ENCODE measurements at places on chromosomes 16 and 17.

- no peak for DNase-seq
These were observed 39.9 kb downstream of the DHRS7B start for GRCh38 chr17:21166595-21167210.

GRCh38 chr17:59010026-59010425 lies 96.7 kb downstream of the TRIM37 start:
- DNase-seq = no peak

- DNase-seq = no peak
These were observed 71.1 kb downstream of the WWOX start for GRCh38 chr16:78170494-78170933.

GRCh38 chr16:15703029-15703736 lies 53.1 kb downstream of the NDE1 start:
- no peak for DNase-seq

- DNase-seq = no peak
These were observed 517.3 kb upstream of the ZFHX3 start for GRCh38 chr16:73565263-73565662.

- no peak for DNase-seq
These were observed 161.0 kb upstream of the PMFBP1 start for GRCh38 chr16:72332926-72333325.

- peak; percentile 24 for DNase-seq
These were observed 18.7 kb upstream of the RFFL start for GRCh38 chr17:35082073-35082657.

DNA sequence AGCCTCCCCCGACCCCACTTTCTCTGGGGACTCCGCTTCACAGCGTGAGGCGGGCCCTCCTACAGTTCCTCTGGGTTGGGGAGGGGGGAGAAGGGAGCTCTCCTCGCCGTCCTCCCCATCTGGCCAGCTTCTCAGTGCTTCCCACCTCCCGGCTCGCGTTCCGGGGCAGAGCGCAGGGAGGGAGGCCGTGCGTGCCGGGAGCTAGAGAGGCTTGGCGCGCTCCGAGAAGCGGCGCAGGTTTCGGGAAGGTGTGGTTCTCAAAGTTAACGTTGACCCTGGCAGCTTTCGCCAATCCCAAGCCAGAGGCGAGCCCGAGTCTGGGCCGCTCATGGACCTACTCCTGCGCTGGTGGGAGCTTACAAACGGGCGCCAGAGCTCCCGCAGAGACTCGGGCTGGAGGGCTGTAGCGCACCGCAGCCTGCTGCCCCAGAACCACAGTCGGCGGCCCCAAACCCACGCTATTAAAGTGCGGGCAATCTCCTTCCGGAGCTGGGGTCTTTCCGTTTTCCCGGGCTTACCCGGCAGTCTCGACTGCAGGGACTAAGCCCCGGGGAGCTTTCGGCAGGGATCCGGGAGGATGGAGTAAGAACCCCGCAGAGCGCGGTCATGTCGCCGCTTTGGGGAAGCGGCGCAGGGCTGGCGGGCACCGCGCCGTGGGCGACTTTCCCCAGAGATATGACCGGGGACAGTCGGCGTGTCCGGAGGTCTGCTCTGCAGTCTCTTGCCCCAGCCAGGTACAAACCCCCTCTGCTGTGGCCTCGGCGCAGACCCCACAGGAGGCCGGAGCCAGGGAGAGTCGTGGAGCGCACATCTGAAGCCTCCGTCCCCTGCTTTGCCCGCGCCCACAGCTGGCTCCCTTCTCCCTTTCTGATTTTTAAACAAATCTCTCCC lies 787 bp downstream of the CDH11 start:
- no peak for DNase-seq

DNA sequence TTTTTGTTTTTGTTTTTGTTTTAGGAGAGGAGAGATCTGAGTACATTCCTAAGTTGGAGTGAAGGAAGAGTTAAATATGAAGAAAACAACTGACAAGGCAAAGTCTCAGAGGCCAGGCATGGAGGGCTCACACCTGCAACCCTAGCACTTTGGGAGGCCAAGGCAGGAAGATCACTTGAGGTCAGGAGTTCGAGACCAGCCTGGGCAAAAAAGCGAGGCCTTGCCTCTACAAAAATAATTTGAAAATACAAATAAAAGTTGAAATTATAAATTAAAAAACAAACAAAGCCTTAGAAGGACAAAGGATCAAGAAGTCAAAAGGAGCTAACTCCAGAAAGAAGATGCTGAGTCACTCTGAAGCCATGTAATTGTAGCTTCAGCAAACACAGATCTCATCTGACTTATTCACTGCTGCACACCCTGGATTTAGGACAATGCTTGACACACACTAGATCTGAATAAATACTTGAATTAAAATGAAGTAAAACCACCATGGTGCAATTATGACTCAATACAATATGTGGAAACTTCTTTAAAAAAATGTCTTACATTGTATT lies 9.1 kb downstream of the CEP20 start:
- DNase-seq = no peak

GRCh38 chr17:54892360-54892759 lies 8.3 kb upstream of the TOM1L1 start:
- DNase-seq = no peak

DNA sequence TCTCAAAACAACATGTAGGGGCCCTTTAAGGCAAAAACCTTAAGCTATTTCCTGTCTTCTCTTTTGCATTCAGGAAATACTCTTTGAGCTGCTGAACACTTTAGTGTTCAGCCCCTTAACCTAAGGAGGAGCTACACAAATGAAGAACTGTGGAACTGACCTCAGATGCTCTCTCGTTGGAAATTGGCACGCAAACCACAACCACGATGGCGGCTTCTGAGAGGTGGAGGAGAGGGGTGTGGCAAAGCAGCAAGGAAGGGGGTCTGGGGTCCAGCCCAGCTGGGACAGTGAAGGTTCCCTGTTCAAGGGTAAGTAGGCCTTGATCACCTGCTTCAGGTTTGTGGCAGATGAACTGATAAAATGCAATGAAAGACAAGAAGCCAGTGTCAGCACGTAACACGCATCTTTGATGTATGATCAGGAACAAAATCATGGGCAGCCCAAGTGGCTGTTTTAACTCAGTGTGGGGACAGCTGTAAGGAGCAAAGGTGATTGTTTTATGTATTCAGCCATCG lies 291.6 kb upstream of the TNRC6C start:
- peak; percentile 69 for DNase-seq

GRCh38 chr17:39653662-39654331 lies 11.4 kb upstream of the TCAP start:
- peak; percentile 86 for DNase-seq

- DNase-seq = no peak
These were observed 72.1 kb downstream of the MGAT5B start for GRCh38 chr17:76940295-76940694.

DNA sequence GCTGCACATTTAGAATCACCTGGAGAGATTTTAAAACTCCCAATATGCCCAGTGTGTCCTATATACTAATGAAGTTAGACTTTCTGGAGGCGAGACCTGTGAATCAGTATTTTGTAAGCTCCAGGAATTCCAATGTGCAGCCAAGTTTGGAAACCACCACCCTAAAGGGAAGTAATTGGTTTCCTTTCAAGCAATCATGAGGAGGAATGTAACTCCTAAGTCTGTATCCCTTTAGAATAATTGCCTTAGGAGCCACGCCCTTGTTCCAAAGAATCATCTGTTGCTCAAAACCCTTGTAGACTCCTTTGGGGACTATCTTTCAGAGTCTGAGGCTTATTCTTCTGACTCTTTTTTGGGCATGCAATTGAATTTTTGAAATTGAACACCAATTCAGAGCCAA lies 84.4 kb downstream of the DNAH9 start:
- no peak for DNase-seq

GRCh38 chr16:896261-897199 lies 74.3 kb downstream of the LMF1 start:
- DNase-seq = no peak

- DNase-seq = no peak
These were observed 2.2 kb downstream of the CD300H start for GRCh38 chr17:74565126-74565525.

- DNase-seq = no peak
These were observed 1128.6 kb downstream of the CDH8 start for GRCh38 chr16:60907645-60908044.

DNA sequence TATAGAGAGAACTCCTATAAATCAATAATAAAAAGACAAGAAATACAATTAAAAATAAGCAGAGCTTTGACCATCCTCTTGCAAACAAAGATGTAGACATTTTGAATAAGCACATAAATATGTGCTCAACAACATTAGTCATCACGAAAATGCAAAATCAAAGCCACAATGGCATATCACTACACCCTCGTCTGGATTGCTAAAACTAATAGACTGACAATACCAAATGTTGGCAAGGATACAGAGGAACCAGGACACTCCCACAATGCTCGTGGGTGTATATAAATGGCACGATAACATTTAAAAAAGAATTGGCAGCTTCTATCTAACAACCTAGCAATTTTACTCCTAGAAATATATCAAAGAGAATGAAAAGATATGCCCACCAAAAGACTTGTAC lies 530.8 kb downstream of the HAPSTR1 start:
- no peak for DNase-seq

- no peak for DNase-seq
These were observed 8.5 kb upstream of the WNT9B start for GRCh38 chr17:46842835-46843234.
